ENCODE measurements at places on chromosomes 16 and 17.

DNA sequence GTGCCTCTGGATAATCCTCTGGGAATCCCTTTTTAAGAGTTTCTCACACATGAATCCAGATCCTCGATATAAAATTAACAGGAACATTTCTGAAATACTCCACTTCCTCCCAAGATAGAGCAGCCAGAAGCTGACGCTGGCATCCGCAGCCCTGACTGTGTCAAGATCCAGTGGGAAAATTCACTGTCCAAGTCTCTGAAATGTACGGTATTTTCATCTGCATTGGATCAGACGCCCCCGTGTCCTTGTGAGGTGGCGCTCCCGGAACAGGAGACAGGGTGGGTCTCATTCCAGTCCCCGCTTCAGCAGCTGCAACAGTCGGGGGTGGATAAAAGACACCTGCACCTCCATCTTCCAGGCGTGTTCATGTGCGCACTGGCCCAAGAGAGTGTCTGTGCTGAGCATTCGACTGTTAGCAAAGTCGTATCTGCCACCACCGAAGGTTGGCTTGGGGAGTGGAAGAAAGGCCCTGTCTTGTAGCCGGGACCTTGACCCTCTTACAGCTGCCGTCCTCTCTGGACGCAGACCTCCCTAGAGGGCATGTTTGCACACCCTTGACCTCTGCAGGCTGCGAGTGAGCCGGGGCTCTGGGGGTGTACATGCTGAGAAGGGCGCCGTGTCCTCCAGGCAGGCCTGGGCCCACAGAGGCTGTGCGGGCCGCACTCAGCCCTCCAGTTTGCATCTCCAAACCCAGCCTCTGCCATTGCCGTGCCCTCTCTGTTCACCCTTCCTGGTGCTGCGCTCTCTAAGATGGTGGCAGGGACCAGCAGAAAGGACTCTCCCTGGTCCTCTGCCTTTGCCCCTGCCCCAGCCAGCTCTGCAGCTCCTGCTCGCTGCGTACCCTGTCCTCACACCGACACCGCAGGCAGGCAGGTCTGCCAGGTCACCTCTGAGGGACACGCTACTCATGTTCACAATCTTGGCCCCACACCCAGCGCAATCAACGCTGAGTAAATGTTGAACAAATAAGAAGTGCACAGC is 72.0 kb upstream of the CHMP6 start:
- no peak for DNase-seq
- H3K4me3 ChIP-seq: no peak overlapping the region
- no peaks in the 10 kb centered on the region for H3K27me3 ChIP-seq
- H3K4me1 ChIP-seq: no peaks in the 10 kb centered on the region
- no peak overlapping the region for H3K27ac ChIP-seq

GRCh38 chr16:9392956-9393355 is 301.5 kb downstream of the HAPSTR1 start:
- H3K4me3 ChIP-seq: no peak overlapping the region
- no peaks in the 10 kb centered on the region for H3K4me1 ChIP-seq
- no peak for DNase-seq
- no peaks in the 10 kb centered on the region for H3K27me3 ChIP-seq
- H3K36me3 ChIP-seq: no peaks in the 10 kb centered on the region
- no peak overlapping the region for H3K27ac ChIP-seq

GRCh38 chr17:75020331-75021110 is 8.1 kb downstream of the MRPL58 start:
- H3K27ac ChIP-seq: no peak overlapping the region
- H3K27me3 ChIP-seq: no peaks in the 10 kb centered on the region
- peaks cover 52% of the 10 kb centered on the region for H3K36me3 ChIP-seq
- H3K4me3 ChIP-seq: no peak overlapping the region
- H3K4me1 ChIP-seq: no peaks in the 10 kb centered on the region
- no peak for DNase-seq

DNA sequence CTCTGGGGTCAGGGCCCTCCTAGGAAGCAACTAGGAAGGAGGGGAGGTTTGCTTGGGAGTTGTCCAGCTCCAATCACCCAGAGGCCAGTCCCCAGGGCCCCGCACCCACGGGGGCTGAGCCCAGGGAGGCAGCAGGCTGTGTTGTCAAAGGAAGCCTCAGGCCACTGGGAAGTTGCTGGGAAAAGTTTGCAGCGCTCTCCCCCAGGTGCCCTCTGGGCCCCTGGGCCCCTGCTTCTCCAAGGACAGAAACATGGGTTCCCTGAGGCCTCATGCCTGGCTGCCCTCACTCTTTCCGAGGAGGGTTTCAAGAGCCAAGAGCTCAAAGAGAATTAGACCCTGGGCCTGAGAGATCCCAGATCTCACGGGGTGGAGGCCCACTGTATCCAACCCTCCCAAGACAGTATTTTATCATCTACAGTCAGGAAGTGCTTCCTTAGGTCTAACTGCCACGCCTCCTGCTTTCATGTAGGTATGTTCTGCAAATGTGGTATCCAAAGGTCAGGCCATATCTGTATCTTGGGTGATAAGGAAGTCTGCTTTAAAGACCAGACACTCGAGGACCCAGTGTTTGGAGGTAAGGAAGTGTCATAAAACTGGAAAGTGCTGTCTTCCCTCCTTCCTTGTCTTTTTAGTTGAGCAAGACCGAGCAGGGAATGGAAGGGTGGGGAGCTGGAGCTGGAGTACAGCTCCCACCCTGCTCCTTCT is 44.2 kb upstream of the ZNF423 start:
- no peak for DNase-seq
- no peaks in the 10 kb centered on the region for H3K36me3 ChIP-seq
- no peak overlapping the region for H3K4me3 ChIP-seq

DNA sequence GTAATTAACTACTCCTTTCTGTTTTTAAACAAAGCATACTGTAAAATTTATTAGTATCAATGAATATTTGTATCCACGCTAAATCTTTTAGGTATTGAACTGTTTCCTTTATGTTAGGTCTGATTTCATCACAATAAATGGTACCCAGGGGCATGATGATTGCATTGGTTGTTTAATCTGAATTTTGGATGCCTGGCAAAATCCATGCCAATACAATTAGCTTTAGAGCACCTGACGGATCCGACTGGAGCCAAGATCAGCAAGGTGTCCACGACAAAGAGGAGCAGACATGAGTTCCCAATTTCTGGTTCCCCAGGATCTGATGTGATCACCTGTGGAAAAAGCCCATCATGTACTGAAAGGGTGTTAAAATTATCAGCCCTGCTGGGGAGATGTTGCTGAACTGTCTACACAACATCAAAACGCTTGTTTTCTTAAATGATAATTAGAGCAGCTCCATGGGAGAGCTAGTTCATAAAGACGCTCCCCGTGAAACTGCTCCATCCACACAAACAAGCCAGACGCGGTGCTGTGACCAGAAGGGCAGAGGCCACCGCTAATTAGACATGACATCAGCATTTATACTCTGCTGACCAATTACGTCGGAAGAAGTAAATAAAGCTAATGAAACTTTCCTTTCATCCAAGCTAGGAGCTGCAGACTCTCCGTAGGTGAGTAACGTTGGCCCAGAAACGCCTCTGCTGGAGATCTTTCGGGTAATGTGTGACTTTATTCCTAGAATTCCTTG is 151.7 kb downstream of the CPPED1 start:
- H3K36me3 ChIP-seq: no peaks in the 10 kb centered on the region
- no peak for DNase-seq
- no peak overlapping the region for H3K27ac ChIP-seq
- no peaks in the 10 kb centered on the region for H3K27me3 ChIP-seq
- peaks cover 3% of the 10 kb centered on the region for H3K4me1 ChIP-seq

- H3K27me3 ChIP-seq: no peaks in the 10 kb centered on the region
- H3K27ac ChIP-seq: no peak overlapping the region
- no peak overlapping the region for H3K4me3 ChIP-seq
- no peaks in the 10 kb centered on the region for H3K4me1 ChIP-seq
- H3K36me3 ChIP-seq: peaks cover 5% of the 10 kb centered on the region
These were observed 41.9 kb downstream of the PIGL start for GRCh38 chr17:16258901-16259300.
